ENCODE measurements at places on chromosomes 16 and 17.

DNA sequence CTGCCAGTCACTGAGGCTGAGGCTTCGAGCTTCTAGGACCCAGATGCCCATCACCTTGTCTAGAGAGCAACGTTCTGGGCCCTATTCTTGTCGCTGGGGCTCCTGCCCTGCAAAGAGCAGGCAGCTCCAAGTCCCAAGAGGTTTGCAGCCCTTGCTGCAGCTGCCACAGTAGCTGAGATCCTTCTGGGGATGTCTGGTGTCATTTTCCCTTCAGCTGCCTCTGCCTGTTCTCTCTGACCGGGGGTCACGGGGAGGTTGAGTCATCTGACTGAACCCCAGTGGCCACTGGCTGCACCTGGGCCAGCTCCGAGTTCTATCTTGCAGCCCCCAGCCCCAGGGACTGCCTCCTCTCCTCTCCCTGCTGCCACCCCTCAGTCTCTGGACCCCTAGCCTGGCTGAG lies 4.9 kb downstream of the WSCD1 start:
- no peak for DNase-seq

DNA sequence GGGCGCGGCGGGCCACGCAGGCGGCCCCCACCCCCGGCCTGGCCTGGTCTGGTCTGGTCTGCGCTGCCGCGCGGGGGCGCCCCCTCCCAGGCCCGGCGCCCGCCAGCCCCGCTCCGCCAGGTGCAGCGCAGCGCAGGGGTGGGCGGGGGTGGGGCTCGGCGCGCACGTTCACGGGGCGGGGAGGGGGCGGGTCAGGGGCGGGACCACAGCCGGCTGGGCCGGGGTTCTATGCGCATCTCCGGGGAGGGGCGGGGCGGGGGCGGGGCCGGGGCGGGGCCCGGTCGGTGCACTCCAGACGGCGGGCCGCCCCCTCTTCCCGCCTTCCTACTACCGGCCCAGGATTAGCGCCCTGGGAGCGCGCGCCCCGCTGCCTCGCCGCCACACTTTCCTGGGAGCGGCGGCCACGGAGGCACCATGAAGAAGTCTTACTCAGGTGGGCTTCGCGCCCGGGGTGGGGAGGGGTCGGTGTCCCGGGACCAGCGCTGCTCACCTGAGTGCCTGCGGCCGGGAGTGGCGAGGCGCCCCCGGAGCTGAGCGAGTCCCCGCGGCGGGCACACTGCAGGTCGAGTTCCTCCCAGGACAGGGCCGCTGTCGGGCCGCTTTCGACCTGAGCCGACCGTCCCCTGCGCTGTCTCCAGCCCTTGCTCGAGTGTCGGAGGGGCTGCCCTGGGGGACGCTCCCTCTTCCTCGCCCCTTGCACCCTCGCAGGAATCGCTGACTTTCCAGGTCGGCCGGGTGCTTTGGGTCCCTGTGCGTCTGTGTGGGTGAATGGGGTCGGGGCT lies 140.5 kb downstream of the SEC14L1 start:
- no peak for DNase-seq

DNA sequence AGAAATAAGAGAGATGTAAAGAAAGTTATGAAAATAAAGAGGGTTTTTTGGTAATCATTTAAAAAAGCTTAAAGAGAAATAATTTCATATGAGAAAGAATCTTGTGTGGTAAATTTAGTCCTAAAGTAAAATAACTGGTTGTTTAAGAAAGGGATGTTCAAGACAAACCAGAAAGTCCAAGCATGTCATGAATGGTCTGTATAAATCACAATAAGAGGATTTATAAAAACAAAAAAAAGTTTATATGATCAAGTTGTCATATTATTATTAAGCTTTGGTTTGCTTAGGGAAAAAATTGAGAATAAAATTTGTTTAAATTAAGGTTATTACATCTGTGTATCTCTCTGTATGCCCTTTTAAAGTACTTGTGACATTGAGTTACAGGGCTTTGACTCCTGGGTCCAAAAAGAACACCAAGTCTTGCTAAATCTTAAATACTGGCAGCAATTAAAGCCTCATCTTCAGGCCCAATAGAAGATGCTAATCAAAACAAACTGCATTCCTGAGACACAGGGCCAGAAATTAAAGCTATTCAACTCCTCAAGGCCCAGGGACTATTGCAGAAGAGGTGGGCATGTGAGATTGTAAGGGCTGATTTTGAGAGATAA lies 15.6 kb upstream of the TRIM25 start:
- no peak for DNase-seq

- no peak for DNase-seq
Measured at GRCh38 chr17:41415833-41416335, 8.5 kb downstream of the KRT37 start.

GRCh38 chr17:20200016-20200795 lies 191.0 kb downstream of the SPECC1 start:
- DNase-seq = no peak

DNA sequence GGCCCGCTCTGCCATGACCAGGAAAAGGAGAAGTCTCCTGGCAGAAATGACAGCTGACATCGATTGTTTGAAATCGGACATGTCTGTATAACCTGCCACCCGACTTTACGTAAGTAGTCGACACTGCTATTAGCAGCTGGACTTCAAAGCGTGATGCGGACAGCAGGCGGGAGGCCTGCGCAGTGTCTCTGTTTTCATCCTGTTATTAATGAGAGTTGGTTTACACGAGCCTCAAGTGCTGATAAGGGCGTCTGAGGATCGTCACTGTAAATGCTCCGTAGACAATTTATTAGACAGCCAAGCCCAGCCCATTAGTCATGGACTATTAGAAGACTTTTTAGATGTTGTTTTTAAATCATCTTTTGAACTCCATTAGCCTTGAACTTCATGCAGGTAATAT lies 328.3 kb downstream of the FOXL1 start:
- no peak for DNase-seq

DNA sequence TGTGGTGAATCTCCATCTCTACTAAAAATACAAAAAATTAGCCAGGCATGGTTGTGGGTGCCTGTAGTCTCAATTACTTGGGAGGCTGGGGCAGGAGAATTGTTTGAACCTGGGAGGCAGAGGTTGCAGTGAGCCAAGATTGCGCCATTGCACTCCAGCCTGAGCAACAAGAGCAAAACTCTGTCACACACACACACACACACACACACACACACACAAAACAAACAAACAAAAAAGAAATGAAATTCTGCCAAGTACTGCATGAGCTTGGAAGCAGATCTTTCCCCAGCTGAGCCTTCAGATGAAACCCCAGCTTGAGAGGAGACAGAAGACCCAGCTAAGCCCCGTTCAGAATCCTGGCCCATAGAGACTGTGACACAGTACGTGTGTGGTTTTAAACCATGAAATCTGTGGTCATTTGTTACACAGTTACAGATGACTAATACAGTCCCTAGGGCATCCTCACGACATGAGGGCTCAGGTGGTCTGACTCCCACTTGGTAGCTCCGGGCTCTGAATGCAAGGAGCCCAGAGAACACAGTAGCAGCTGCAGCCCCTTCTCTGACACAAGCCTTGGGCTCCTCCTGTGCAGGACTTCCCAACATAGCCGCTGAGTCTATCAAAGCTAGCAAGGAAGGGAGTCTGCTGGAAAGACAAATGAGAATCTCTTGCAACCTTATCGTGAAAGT lies 132.8 kb downstream of the SEC14L1 start:
- DNase-seq = no peak

DNA sequence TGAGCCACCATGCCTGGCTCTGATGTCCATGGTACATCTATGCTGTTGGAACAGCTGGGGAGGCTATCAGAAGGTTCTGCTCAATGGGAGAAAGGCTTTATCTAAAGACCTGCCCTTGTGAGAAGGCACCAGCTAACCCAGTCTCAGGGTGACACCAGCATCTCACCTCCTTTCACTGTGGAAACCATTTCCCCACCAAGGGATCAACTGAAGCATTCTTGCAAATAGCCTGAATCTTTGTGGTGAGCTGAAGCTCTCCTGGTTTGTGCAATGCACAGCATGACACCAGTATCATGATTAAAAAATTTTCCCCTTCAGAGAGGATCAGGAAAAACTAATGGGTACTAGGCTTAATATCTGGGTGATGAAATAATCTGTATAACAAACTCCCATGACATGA lies 5.1 kb downstream of the CCL18 start:
- DNase-seq = no peak

GRCh38 chr17:10370016-10370608 lies 2.7 kb downstream of the MYH13 start:
- no peak for DNase-seq

GRCh38 chr17:51164911-51165679 lies 1.1 kb upstream of the NME2 start:
- no peak for DNase-seq

DNA sequence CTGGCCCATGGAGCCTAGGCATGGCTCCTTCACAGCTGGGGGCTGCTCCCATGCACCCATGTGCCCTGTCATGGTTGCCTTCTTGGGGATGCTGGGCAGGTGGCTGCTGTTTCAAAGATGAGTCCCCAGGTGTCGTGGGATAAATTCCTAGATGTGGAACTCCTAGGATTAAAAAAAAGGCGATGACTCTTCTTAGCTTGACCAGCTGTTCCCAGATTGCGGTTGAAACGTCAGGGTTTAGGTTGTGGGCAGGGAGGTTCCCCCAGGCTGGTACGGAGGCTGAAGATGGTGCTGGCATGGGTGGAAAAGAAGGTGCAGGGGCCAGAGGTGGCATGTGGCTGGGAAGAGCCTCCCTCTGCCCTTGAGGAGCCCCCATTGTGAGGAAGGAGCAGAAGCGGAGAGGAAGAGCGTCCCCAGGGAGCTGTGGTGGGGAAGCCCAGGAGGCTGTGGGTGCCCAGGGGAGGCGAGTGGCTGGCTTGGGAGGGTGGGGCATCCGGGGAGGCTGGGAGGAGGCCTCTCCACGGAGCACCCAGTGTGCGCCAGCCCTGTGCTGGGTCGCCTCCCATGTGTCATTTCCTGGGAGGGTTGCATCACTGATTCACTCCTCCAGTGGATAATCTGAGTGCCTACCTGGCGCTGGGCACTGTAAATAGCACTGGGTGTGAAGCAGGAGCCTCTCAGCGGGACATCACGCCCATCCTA lies 7.5 kb upstream of the KCNJ12 start:
- no peak for DNase-seq

GRCh38 chr16:83068686-83069085 lies 441.9 kb downstream of the CDH13 start:
- DNase-seq = no peak

DNA sequence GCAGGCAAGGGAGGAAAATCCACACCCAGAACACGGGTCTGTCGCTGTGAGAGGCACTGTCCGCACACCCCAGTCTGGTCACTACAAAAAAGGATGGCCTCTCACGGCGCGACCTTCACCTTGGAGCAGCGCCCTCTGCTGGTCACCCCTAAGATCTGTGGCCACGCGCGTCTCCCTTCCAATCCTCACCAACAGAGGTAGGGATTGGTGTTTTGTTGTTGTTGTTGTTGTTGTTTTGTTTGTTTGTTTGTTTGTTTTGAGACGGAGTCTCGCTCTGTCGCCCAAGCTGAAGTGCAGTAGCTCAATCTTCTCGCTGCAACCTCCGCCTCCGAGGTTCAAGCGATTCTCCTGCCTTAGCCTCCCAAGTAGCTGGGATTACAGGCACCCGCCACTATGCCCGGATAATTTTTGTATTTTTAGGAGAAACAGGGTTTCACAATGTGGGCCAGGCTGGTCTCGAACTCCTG lies 15.0 kb upstream of the C17orf58 start:
- DNase-seq = peak; percentile 68

- no peak for DNase-seq
Measured at GRCh38 chr16:87970186-87970585, 19.0 kb downstream of the BANP start.

- no peak for DNase-seq
Measured at GRCh38 chr17:75498726-75499213, 16.6 kb downstream of the CASKIN2 start.

DNA sequence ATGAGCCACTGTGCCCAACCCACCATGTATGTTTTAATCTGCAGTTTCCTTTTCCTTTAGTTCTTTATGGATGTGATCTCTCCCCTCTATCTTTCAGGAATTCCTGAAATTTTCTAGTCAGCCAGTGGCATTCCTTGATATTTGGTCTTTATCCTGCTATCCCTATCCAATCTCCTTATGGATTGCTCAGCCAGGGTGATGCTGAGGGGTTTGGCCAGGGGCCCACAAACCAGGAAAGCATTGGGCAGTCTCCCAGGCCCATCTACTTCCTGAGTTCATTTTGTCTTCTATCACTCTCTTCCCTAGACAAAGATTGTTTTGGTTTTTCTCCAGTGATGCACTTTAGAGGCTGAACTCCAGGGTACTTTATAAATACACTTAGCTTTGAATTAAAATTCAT lies 115.9 kb downstream of the KATNIP start:
- DNase-seq = no peak

DNA sequence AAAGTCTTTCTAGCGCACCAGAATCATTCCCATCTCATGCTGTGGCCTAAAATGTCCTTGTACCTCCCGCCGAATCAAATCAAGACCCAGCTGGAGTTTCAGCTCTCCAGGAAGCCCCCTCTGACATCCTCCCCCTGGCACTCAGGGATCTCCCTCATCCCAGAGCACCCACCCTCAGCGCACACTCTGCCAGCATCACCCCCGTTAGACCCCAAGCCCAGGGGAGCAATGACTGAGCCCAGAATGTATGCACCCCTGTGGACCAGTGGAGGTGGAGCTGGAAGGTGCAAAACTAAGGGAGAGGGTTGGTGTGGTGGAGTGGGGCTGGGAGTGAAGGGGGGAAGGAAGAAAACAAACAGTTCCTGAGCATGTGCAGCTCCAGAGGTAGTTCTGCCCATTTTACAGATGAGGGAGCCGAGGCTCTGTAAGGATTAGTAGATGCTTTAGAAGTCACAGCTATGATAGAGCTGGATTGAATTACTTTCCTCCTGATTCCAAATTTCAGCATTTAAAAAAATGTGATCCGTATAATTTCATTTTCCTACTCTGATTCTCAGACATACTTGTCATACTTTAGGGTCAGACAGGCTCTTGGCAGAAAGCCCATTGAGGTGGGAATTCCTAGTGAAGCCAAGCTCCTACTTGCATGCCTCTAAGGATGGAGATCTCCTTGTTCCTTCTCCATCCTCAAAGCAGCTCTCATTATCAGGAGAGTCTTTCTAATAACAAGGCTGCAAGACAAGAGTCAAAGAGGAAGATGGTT lies 242.7 kb downstream of the KATNIP start:
- DNase-seq = no peak

DNA sequence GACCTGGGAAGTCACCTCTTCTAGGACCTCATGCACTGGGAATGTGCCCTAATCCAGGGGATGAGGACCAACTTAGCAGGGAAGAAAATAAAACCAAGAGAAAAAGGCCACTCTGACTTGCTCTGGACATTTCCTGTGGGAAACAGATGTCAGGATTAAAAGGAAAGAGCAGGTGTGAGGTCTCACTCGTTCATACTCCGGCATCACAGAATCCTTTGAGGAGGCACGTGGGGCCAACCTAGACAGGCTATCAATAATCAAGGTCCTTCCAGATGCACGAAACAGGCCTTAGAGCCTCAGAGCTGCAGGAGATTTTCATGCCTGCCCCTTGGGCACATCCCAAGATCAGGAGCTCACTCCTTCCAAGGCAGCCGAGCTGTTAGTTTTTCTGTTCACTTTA lies 321.5 kb upstream of the CCL2 start:
- DNase-seq = no peak

GRCh38 chr17:50064253-50065001 lies 8.5 kb downstream of the ITGA3 start:
- DNase-seq = peak; percentile 47

Data from posterior cingulate gyrus (tissue), 11 donors.